ENCODE measurements at places on chromosomes 5 and 9.
A peak's percentile ranks its signal among the peaks of the same experiment; 100 is the strongest.

DNA sequence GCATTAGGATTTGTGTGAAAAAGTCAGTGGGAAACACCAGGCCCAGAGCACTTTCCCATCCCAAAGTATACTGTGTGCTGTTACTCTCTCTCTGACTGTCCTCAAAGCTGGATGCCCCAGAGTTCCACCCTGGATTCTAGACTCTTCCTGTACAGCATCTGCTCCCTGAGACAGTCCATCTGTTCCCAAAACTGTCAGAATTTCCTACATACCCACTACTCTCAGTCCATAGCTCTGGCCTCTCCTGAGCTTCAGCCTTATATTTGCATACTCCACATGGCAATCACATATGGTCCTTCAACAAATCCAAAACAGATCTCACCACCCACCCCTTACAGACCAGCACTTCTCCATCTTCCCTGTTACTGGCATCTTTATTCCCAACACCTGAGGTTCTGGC lies 9.5 kb downstream of the ELP1 start:
- DNase-seq, result no peak

GRCh38 chr9:74322661-74323314 lies 174.3 kb upstream of the RORB start:
- DNase-seq, result no peak

DNA sequence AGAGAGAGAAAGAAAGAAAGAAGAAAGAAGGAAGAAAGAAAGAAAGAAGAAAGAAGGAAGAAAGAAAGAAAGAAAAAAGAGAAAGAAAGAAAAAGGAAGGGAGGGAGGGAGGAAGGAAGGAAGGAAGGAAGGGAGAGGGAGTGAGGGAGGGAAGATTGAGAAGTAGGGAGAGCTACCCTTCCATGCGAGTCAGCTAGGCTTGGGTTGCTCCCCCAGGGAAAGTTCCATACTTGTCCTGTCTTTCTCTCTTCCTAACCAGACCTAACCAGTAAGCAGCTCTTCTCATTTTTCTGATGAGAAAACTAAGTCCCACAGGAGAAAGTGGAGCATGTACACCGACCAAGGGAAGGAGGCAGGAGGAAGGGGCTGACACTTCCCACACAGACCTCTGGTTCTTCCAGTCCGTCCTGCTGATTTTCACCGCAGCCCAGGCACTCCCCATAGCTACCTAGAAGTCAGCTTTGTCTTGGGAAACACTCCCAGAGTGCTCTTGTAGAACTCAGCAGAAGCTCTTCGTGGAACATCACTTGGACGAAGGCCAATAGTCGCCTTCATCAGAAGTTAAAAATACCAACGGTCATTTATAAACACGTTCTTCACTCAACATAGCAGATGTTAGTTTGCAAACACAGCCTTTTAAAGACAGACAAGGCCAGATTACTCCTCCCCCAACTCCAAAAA lies 29.0 kb upstream of the ENTREP1 start:
- no peak for DNase-seq

- DNase-seq, result no peak
Measured at GRCh38 chr5:61966296-61966955, 339.6 kb upstream of the KIF2A start.

DNA sequence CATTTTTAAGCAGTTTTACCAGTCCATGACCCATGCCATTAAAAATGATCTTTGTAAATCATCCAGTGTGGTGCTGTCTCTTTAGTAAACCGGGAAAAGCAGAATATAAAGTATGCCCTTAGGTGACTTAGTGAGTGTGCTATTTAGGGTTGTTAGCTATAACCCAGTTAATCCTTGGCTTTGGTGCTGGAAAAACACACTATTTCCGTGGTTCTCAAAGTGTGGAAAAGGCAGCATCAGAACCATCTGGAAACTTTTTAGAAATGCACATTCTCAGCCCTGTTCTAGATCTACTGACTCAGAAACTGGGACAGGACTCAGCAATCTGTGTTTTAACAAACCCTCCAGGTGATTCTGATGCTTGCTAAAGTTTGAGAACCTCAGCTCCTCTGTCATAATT lies 123.6 kb upstream of the ZNF608 start:
- DNase-seq, result no peak

- no peak for DNase-seq
Measured at GRCh38 chr9:78940121-78940855, 631.5 kb upstream of the TLE4 start.

- DNase-seq, result no peak
Measured at GRCh38 chr9:131984564-131984963, 95.1 kb downstream of the MED27 start.

DNA sequence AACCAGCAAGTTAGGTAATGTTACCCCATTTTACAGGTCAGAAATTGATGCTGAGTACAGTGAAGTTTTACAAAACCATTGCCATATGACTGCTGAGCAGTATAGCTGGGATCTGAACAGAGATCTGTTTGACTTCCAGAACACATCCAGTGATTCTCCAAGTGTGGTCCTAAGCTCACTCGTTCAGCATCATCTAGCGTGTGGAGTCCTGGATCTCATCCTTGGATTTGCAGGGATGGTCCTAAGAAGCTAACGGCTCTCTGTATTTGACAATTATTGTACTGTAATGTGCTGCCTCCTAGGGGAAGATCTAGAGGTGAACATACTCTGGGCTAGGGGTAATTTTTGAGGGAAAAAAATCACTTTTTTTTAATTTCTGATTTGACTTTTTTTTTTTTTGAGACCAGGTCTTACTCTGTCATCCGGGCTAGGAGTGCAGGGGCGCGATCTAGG lies 1.4 kb downstream of the SLC26A2 start:
- no peak for DNase-seq

GRCh38 chr5:180323941-180324600 lies 29.1 kb downstream of the GFPT2 start:
- DNase-seq, result no peak

GRCh38 chr5:137914758-137915157 lies 25.5 kb downstream of the PKD2L2 start:
- DNase-seq, result no peak

DNA sequence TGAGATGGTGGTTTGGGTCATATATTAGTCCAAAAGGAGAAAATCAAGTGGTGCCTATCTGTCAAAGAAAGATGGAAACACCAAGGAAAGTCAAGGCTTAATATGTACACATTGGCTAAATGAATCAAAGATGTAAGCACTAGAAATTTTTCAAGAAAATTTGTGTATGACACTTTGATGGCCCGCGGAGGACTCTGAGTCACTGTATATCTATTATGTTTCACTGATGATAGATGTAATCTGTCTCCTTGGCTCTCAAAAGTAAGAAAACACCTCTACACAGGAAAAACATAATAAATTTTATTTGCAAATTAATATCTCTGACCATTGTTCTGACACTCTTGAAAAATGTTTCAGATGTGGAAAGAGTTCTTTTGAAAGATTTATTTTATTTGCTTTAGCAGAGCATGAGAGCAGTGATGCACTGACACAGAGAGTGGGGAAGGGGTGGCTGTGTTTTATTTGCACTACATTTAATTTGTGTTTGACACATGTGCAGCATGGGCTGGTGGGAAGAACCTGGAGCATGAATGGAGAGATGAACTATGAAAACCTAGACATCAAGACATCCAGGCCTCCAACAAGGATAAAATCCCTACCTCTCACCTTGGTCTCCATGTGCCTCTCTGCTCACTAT lies 180.8 kb upstream of the GAS1 start:
- DNase-seq, result no peak

DNA sequence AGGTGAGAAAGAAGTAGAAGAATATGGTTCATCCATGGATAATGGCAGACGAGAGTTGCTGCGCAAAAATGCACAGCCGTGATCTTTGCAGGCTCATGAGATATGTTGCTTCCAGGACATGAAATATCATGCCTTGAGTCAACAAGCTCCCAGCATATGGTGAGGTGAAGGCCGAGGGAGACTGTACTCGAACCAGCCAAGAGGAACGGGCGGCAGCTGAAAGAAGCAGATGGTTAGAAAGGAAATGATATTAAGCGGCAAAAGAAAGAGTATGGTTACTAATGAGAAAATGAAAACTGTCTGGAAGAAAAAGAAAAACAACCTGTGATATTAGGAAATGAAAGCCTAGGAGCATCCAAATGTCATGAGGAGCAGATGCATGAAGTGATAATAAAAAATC lies 344.7 kb upstream of the DAP start:
- DNase-seq, result no peak

GRCh38 chr9:88954066-88954465 lies 37.2 kb upstream of the S1PR3 start:
- DNase-seq, result no peak

DNA sequence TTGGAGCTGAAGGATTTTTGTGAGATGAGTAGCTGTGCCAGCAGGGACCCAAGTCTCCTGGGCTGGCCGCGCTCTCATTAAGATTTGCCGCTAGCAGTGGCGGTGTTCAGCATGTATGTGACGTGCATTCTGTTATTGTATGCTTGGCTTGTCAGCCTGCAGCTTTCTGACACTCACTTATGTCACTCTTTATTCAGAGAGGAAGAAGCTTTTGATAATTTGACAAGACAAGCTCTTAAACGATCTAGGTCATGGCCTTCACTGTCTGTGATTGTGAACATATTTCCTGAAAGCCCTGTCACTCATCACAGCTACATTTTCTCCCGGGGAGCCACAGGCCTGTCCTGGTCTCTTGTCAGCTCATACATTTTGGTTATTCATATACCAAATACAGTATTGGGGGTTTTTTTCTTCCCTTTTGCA lies 98.2 kb upstream of the GRHPR start:
- no peak for DNase-seq

DNA sequence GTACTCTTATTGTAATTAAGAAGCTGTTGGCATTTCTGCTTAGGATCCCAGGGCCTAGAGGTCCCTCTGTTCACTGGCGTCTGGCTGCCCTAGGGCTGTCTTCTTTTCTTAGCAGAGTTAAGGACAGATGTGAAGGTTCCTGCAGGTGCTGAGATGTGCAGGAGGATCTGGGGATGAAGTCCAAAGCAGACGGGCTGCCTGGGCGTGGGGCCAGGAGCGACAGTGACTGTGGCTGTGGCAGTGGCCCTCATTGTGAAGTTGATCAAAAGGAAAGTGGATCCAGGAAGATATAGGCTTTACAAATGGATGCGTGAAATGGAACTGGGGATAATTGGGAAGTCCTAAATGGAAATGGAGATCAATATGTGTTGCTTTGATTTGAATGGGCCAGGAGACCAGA lies 19.1 kb upstream of the SH3PXD2B start:
- DNase-seq, result no peak

GRCh38 chr5:147510885-147511284 lies 1.0 kb upstream of the DPYSL3 start:
- no peak for DNase-seq

DNA sequence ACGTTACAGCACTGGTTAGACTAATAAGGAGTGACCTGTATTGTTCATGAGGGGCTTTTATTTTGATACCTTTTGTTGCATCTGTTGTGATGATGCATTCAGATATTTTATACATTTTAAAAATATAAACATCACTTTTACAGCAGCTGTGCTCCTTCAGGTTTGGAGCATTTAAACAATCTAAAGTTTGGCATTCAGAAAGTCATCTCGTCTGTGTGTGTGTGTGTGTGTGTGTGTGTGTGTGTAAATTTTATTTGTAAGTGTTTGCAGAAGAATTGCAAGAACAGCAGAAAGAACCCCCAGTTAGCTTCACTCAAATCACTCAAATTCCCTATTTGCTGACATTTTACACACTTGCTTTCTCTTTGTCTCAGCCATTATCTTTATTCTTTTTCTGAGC lies 87.4 kb downstream of the ERCC6L2 start:
- DNase-seq, result no peak

- DNase-seq, result no peak
Measured at GRCh38 chr5:87437724-87438123, 25.0 kb upstream of the CCNH start.

DNA sequence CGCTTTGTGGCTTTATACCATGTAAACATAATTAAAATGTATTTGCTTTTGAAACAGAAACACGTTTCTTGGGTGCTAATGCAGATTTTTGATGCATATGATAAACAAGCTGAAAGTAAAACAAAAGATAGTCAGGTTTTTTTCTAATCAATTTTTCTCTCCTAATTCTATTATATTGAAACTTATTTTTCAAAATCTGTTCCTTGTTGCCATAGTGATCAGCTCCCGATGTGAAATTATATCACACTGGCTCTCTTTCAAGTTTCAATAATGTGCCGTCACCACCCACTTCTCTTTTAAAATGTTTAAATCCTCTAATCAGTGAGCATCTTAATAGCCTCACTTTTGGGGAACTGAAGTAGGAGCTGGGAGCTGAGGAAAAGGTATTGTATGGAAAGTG lies 36.4 kb upstream of the DAPK1 start:
- no peak for DNase-seq

GRCh38 chr5:79878721-79879336 lies 112.2 kb downstream of the MTX3 start:
- DNase-seq, result peak; percentile 20

DNA sequence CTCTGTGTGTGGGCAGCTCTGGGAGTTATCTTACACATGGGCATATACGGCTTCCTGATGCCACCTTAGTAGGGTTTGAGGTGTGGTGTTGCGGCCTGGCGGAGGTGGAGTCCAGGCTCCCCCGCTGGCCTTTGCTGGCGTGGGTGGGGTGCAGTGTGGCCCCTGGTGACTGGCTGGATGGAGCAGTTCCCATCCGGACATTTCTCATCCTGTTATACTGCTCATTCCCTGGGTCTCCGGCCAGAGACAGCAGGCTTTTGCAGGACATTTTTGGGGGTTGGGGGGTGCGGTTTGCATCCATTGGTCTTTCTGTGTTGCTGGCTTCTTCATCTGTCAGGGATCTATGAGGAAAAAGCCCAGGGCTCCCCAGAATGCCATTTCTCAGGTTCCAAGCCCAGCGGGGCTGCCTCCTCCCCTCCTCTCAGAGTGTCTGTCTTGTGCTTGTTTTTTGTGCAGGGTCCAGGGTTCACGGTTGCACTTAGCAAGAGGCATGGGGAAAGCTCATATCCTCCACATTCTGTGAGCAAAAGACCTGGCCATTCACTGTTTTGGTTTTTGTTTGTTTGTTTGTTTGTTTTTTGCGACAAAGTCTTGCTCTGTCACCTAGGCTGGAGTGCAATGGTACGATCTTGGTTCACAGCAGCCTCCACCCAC lies 22.3 kb downstream of the NDUFS6 start:
- no peak for DNase-seq

GRCh38 chr5:65255294-65255693 lies 226.4 kb downstream of the ADAMTS6 start:
- no peak for DNase-seq

All from stimulated activated CD4-positive, alpha-beta T cell treated with anti-CD3 and anti-CD28 coated beads, Interleukin-12 subunit alpha, Interleukin-12 subunit beta, amount 100 ng/mL, for 4 hours (primary cell).